ENCODE measurements at places on chromosomes 12 and 14.
A peak's percentile ranks its signal among the peaks of the same experiment; 100 is the strongest.

DNA sequence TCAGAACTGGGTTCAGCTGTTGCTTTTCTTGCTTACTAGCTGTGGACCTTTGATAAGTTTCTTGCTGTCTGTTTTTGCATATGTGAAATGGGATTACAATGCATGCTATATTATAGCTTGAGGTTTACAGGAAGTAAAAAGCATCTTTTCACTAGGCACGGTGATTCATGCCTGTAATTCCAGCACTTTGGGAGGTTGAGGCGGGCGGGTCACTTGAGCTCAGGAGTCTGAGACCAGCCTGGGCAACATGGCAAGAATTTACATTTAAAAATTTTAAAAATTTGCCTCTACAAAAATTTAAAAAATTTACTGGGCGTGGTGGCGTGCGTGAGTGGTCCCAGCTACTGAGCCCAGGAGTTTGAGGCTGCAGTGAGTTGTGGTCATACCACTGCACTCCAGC lies 42.0 kb downstream of the CALM1 start:
- DNase-seq = no peak

- peak; percentile 19 for DNase-seq
These were observed 10.7 kb upstream of the C12orf75 start for GRCh38 chr12:105319691-105320209.

DNA sequence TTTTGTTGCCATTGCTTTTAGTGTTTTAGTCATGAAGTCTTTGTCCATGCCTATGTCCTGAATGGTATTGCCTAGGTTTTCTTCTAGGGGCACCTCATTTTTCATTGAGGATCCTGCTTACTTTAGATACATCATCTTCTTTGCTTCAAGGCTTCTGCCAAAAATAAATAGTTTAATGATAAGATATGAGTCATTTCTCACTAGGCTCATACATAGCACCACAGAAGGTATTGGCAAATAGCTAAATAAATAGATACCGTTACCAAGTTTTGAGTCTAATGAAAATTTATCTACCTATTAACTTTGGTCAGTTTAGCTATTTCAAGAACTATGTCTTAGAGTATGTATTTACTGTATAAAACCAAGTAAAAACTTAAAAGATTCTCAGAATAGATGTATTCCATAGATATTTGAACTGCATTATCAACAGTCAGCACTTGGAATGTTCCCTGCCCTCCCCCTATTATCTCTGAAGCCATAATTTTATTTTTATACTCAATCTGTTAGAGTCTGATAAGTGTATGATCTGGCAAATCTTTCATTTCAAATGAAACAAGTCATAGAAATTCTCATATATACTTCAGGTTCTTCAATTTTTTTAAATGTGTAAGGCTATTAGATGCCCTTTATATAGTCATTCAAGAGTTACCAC lies 310.2 kb downstream of the CCDC91 start:
- no peak for DNase-seq

DNA sequence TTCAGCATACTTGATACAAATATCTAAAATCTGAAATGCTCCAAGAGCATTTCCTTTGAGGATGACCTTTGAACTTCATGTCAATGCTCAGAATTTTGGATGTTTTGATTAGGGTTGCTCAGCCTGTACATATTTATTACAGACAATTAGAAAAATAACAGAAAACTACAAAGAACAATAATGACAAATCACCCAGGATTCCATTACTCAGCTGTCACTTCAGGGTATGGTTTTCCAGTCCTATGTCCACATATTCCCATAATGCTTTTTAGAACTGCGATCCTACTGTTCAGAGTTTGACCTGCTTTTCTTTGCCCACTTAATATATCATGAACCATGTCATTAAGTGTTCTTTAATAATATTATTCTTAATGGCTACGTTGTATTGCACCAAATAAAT lies 11.4 kb downstream of the DLGAP5 start:
- DNase-seq = no peak
